Esophagus squamous epithelium (tissue), 5 donors: ENCODE measurements at places on chromosomes 2 and 18.

DNA sequence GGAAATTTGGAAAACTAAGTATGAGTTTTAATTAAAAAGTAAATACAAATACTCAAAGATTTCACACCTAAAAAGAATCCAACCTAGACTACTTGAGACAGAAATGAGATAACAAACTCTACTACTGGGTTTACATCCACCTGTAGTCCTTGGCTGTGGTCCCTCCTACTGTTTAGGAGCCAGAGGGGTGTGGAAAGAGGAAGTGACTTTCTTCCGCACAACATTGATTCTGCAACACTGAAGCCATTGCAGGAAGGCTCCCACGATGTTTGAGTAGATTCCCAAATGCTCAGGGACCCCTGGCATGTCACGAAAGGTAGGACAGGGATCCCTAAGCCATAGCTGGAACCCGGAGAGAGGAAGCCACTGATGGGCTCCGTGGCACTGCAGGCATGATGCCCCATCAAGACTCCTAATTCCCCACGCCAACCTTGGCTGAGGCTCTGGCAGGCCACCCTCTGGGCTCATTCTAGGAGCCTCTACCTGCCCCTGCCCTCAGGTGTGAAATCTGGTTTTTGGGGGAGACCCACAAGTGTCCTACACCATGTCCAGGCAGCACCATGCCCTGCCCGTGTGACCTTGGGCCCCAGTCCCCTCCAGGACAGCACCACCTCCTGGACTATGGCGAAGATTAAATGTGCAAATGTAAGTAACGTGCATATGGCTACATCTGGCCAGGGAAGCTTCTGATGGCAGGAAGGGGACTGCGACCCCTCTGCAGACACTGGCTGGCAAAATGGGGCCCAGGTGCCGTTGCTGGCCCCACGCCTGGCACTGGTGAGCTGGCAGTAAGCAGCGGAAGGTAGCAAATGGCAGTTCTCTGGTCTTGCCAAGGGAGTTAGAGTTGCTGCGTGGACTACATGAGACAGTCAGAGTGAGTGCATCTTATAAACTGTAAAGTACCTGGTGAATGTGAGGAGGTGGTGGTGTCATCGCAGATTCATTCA lies 38.2 kb upstream of the MAL start:
- DNase-seq = no peak

DNA sequence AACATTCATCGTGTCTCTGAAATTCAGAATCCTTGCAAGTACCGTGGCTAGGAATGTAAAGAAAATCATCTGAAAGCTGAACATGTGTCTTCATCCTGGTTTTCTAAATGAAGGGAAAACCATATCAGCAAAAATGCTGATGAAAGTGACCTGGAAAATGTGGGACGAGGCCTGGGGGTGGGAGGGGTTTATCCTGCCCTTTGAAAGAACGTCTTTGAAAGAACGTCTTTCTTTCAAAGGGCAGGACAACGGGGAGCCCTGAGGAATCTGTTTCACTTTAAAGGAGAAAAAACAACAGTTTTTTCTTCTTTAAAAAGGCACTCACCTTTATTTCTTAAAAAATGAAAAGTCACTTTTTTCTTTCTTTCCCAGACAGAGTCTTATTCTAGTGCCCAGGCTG lies 185.2 kb downstream of the ALPK2 start:
- DNase-seq = no peak

- no peak for DNase-seq
These were observed 27.5 kb downstream of the PMAIP1 start for GRCh38 chr18:59927246-59927825.

DNA sequence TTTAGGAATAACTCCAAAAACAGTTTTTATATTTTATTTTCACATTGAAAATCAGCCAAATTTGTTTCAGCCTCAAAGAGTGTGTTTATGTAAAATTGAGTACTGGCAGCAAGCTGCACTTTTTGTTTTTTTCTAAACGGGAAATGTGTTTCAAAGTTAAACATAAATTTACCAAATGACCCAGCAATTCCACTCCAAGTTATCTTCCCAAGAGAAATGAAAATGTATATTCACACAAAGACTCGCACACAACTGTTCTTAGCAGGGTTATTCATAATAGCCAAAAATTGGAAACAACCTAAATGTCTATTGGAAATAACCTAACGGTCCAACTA lies 9.3 kb downstream of the ALPK2 start:
- DNase-seq = no peak

GRCh38 chr2:168712053-168712452 lies 90.4 kb upstream of the NOSTRIN start:
- DNase-seq = no peak

- no peak for DNase-seq
These were observed 448.9 kb upstream of the MEIS1 start for GRCh38 chr2:65985986-65986385.

DNA sequence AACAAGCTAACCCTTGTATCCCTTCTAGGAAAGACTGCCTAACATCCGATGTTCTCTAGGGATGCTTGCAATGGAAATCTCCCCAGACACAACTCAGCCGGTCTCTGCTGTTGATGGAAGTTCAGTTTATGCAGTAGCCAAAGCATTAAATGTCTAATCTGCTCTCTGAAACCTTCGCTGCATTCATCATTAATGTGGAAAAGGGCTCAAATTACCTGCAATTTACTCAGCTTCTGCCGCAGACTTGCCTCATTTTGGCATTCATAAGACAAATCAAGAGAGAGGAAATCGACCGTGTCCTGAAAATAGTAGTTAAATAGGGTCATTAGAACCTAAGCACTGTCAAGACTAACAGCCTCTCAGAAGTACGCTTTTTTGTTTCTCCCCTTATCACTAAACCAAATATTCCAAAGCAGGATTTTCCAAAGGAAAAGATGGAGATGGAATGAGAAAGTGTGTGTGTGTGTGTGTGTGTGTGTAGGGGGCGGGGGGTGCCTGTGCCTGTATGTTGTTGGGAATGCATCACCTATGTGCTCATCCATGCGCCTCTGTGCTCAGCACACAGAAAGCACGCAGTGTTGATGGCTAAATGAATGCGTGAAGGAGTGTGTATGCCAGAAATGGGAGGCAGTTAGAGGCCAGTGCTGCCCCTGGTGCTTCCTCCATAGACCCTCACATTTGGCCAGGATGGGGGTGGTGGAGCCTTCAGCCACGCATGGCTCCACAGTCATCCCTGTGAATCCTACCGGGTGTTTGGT lies 7.4 kb downstream of the LCT start:
- DNase-seq = no peak

DNA sequence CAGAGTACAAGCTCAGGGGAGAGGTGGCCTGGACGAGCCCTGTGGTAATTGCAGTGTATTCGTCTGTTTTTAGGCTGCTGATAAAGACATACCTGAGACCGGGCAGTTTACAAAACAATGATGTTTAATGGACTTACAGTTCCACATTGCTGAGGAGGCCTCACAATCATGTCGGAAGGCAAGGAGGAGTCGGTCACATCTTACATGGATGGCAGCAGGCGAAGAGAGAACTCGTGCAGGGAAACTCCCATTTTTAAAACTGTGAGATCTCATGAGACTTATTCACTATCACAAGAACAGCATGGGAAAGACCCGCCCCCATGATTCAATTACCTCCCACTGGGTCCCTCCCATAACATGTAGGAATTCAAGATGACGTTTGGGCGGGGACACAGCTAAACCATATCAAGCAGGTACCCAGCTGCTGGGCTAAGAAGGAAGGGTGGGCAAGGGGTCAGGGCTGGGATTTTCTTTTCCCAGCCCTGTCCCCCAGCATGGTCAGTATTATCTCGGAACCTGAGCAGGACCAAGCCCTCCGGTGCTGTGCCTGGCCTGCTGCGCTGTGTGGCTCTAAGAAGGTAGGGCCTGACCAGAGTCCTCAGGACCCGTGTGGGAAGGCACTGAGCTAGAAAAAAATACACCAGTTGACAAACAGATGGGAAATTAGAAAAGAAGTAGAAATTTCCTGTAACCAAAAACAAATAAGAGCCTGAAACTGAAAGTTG lies 78.6 kb upstream of the SH3BP4 start:
- no peak for DNase-seq

GRCh38 chr2:165815299-165816141 lies 21.5 kb upstream of the GALNT3 start:
- DNase-seq = no peak

DNA sequence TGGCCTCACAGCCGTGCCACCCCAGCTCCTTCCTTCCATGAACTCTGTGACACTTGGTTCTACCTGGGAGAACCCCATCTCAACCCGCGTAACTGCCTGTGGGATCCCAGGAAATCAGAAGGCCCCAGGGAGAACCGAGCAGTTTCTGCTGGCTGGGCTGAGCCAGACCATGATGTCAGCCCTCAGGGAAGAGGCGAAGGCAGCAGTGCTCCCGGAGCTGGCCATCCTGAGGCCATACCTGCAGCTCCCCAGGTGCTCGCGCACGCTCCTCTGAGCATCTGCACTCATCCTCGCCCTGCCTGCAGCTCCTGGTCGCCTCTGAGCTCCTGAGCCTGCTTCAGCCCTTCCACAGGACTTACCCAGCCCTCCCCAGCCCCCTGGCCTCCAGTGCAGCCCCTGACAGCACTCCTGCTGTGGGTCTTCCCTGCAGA lies 186.1 kb downstream of the SEPTIN10 start:
- no peak for DNase-seq

GRCh38 chr2:232999354-232999753 lies 13.7 kb downstream of the NGEF start:
- DNase-seq = no peak

- no peak for DNase-seq
These were observed 31.0 kb upstream of the EPB41L3 start for GRCh38 chr18:5574843-5575242.

DNA sequence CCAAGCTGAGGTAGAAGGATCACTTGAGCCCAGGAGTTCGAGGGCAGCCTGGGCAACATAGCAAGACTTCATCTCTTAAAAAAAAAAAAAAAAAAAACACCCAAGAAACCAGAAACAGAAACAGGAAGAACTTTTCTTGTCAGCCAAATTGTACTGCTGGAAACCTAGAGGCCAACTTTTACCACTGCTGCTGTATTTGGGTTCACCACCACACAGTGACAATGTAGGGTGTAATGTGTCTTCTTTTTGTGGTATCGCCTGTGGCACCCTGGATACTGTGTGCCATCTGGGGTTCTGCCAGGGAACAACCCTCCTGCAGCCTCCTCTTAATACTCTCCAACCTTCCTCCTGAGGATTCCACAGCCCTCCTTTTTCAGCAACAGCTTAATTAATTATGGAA lies 72.6 kb downstream of the STK39 start:
- no peak for DNase-seq

DNA sequence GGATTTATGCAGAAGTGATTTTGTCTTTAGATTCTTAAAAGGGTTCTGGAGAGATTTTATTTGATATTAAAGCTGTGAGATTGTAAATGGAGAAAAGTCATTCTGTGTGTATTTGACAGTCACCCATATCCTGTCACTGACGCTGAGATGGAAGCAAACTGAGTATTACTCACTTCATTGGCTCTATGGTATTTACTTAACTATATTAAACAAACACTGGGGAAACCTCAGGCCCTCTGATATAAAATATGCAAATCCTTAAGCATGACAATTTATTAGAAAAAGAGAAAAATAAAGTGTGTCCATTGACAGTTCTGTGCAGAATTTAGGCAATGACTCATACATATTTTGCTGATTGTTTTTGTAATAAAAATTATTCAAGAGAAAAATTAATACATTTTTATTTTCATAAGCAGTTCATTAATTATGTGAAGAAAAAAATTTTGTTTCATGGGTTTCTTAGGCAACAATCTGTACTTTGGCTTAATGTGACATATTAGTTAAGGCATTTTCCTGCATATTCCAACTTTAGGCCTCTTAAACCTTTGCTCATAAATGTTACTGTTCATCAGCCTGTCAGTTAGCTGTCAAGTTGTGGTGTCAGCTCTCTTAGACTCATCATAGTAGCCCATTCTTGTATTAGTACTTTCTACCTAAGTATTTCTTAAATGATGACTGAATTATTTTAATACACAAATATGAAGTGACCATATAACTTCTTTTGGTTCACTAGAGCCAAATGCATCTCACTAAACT lies 99.9 kb downstream of the PARD3B start:
- no peak for DNase-seq

DNA sequence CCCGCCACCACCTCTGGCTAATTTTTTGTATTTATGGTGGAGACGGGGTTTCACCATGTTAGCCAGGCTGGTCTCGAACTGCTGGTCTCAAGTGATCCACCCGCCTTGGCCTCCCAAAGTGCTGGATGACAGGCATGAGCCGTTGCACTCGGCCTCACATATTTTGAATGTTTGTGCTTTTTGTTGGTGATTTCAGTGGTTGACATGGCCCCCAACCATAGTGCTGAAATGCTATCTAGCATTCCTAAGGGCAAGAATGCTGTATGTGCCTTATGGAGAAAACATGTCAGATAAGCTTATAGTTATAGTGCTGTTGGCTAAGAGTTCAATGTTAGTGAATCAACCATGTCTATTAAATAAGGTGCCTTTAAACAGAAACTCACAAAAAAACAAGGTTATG lies 8.9 kb downstream of the ZAP70 start:
- DNase-seq = no peak

- no peak for DNase-seq
These were observed 114.3 kb downstream of the MGAT5 start for GRCh38 chr2:134368009-134368817.

GRCh38 chr2:25512707-25513106 lies 160.7 kb downstream of the DTNB start:
- no peak for DNase-seq

DNA sequence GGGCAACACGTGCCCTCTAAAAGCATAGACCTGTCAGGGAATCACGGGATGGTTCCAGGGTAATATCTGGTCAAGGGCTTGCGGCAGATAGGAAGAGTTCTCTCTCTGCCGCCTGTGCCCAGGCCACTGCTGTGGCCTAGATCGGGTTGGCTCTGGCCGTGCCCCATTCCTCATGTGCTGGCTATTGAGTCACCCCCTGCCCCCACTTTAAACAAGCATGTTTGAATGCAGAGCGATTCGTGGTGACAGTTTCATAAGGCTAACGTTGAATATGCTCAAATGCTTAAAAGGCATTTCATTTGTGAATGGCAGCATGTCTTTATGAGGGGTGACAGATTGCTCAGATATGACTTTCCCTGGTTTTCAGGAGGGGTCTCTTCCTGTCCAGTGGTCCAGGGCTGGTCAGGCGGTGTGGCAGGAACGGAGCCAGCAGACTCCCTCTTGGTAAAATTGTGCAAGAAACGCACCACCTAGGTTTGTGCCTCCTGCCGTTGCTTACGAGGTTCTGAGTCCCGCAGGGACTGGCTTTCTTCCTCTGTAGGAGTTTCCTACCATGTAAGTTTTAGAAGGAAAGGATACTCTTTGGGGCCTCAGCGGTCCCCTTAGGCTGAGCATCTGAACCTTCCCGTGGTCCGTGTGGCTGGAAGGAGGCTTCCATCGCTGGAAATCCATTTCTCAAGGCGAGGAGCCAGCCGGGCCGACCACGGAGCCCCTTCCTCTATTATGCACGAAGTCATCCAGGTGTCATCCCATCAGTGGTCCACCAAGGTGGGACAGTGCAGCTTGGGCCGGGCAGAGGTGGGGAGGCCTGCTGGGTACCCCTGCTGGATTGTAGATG lies 50.2 kb downstream of the AGAP1 start:
- no peak for DNase-seq

- no peak for DNase-seq
These were observed 258.5 kb downstream of the DOK6 start for GRCh38 chr18:69659142-69659651.
